ENCODE measurements at places on chromosomes 5 and 9. TPM values are rescaled to one million over a fixed set of nuclear protein-coding genes. Genes with fewer than 3 reads are reported as not detected.

GRCh38 chr9:132888151-132888550 lies 9.5 kb downstream of the SPACA9 start:
- no peak overlapping the region for H3K4me3 ChIP-seq
- H3K36me3 ChIP-seq, result no peaks in the 10 kb centered on the region

GRCh38 chr5:138352722-138353559 lies 456 bp downstream of the KDM3B start:
- peaks cover 11% of the 10 kb centered on the region for H3K4me1 ChIP-seq
- H3K4me3 ChIP-seq, result peak overlapping the region; percentile 94
- no peaks in the 10 kb centered on the region for H3K36me3 ChIP-seq
- peak; percentile 68 for DNase-seq
- peak overlapping the region; percentile 97 for H3K27ac ChIP-seq
- no peaks in the 10 kb centered on the region for H3K27me3 ChIP-seq

GRCh38 chr5:172886974-172887501 lies 53.0 kb downstream of the ERGIC1 start:
- no peaks in the 10 kb centered on the region for H3K27me3 ChIP-seq
- no peaks in the 10 kb centered on the region for H3K36me3 ChIP-seq
- no peaks in the 10 kb centered on the region for H3K4me1 ChIP-seq
- H3K4me3 ChIP-seq, result no peak overlapping the region
- 0 out of 2 replicates have a peak overlapping the region, but pooled peaks have one; percentile 45 for H3K27ac ChIP-seq
- DNase-seq, result no peak

GRCh38 chr9:33425128-33425533 lies 22.3 kb downstream of the AQP3 start:
- no peak overlapping the region for H3K4me3 ChIP-seq
- no peaks in the 10 kb centered on the region for H3K36me3 ChIP-seq
- DNase-seq, result no peak
- no peaks in the 10 kb centered on the region for H3K27me3 ChIP-seq

GRCh38 chr5:154523709-154524108 lies 45.7 kb upstream of the HAND1 start:
- peaks cover 24% of the 10 kb centered on the region for H3K27me3 ChIP-seq
- peaks cover 14% of the 10 kb centered on the region for H3K4me1 ChIP-seq
- H3K27ac ChIP-seq, result no peak overlapping the region
- no peaks in the 10 kb centered on the region for H3K36me3 ChIP-seq
- H3K4me3 ChIP-seq, result no peak overlapping the region
- no peak for DNase-seq

DNA sequence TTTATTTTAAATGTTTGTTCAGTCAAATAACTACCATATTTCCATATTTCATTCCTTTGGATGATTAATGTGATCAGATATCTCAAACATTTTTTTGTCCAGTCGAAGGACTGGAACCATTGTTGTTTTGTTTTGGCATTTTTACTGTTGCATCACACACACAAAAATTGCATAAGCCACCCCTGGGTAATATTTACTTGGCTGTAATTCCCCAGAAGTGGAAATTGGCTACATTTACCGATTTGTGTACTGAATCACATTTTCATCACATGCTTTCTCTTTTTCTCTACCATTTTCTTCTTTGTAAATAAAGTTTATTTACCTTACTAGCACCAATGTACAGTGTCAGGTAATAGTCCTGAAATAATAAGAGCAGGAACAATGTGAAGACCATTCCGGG lies 1729.7 kb upstream of the WWC1 start:
- no peak overlapping the region for H3K27ac ChIP-seq
- no peaks in the 10 kb centered on the region for H3K27me3 ChIP-seq
- H3K4me1 ChIP-seq, result peaks cover 8% of the 10 kb centered on the region

GRCh38 chr5:180696116-180696515 lies 43.7 kb downstream of the OR2Y1 start:
- no peak overlapping the region for H3K27ac ChIP-seq
- no peak for DNase-seq

DNA sequence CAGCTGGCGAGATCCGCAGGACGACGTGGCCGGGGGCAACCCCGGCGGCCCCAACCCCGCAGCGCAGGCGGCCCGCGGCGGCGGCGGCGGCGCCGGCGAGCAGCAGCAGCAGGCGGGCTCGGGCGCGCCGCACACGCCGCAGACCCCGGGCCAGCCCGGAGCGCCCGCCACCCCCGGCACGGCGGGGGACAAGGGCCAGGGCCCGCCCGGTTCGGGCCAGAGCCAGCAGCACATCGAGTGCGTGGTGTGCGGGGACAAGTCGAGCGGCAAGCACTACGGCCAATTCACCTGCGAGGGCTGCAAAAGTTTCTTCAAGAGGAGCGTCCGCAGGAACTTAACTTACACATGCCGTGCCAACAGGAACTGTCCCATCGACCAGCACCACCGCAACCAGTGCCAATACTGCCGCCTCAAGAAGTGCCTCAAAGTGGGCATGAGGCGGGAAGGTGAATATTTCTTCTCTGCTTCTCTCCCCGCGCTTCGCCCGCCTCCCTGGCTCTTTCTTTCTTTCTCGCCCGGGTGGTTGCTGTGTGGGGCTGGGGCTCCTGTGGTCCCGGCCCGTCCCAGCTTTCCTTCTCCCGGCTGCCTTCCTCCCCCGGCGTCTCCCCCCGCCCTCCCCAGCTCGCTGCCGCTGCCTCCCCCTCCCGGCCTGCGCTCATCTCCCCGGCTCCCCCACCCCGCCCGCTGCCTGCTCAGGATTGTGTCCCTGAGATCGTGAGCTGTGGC lies 2.2 kb downstream of the NR2F1 start:
- peaks cover 95% of the 10 kb centered on the region for H3K27me3 ChIP-seq
- no peaks in the 10 kb centered on the region for H3K36me3 ChIP-seq
- H3K4me3 ChIP-seq, result peak overlapping the region; percentile 47
- peaks cover 37% of the 10 kb centered on the region for H3K4me1 ChIP-seq
- peak; percentile 67 for DNase-seq

DNA sequence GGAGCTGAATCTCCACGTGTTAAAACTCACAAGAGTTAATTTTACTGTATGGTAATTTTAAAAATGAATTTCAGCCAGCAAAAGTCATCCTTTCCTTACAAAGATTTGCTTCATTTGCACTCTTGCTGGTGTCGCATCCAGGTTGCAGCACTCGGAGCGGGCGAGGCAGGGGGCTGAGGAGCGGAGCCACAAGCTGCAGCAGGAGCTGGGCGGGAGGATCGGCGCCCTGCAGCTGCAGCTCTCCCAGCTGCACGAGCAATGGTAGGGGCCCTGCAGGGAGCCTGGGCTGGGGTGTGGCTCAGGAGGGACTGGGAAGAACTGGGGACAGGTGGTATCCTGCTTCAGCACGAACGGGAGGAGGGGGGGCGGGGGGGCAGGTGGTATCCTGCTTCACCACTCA lies 27.1 kb downstream of the HNRNPH1 start:
- no peaks in the 10 kb centered on the region for H3K4me1 ChIP-seq
- H3K4me3 ChIP-seq, result no peak overlapping the region
- H3K36me3 ChIP-seq, result peaks cover 51% of the 10 kb centered on the region
- no peaks in the 10 kb centered on the region for H3K27me3 ChIP-seq
- no peak for DNase-seq

GRCh38 chr9:11749396-11749795 lies 943.8 kb upstream of the TYRP1 start:
- no peak overlapping the region for H3K4me3 ChIP-seq
- no peaks in the 10 kb centered on the region for H3K27me3 ChIP-seq
- H3K27ac ChIP-seq, result no peak overlapping the region
- no peaks in the 10 kb centered on the region for H3K36me3 ChIP-seq
- H3K4me1 ChIP-seq, result no peaks in the 10 kb centered on the region

- H3K4me3 ChIP-seq, result no peak overlapping the region
- H3K27ac ChIP-seq, result no peak overlapping the region
- H3K27me3 ChIP-seq, result no peaks in the 10 kb centered on the region
- H3K4me1 ChIP-seq, result no peaks in the 10 kb centered on the region
Observed at GRCh38 chr9:124342776-124343485, 72.3 kb downstream of the PSMB7 start.

- H3K4me1 ChIP-seq, result peaks cover 3% of the 10 kb centered on the region
- H3K27ac ChIP-seq, result no peak overlapping the region
- H3K27me3 ChIP-seq, result no peaks in the 10 kb centered on the region
- no peak for DNase-seq
- H3K36me3 ChIP-seq, result no peaks in the 10 kb centered on the region
Observed at GRCh38 chr5:139549162-139549894, 11.8 kb upstream of the UBE2D2 start.

GRCh38 chr9:25658571-25658970 lies 19.7 kb downstream of the TUSC1 start:
- H3K27me3 ChIP-seq, result no peaks in the 10 kb centered on the region
- H3K27ac ChIP-seq, result no peak overlapping the region
- H3K36me3 ChIP-seq, result no peaks in the 10 kb centered on the region
- peaks cover 8% of the 10 kb centered on the region for H3K4me1 ChIP-seq
- no peak for DNase-seq
- no peak overlapping the region for H3K4me3 ChIP-seq

DNA sequence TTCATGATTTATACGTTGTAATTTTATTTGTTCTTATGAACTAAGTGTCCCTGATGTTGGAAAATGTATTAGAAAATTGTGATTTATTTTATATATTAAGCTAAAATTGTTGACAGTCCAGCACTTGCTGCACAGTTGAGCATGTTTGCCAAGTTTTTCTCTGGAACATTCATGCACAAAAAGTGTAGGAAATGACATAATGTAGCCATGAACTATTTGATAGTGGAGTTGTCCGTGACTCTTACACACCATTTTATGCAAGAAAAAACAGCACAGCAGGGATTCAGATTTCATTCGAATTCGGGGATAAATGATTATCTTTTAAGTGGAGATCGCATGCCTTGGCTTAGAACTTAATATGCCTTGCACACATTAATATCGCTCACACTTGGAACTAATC lies 708.6 kb upstream of the WWC1 start:
- H3K36me3 ChIP-seq, result no peaks in the 10 kb centered on the region
- no peak overlapping the region for H3K27ac ChIP-seq

DNA sequence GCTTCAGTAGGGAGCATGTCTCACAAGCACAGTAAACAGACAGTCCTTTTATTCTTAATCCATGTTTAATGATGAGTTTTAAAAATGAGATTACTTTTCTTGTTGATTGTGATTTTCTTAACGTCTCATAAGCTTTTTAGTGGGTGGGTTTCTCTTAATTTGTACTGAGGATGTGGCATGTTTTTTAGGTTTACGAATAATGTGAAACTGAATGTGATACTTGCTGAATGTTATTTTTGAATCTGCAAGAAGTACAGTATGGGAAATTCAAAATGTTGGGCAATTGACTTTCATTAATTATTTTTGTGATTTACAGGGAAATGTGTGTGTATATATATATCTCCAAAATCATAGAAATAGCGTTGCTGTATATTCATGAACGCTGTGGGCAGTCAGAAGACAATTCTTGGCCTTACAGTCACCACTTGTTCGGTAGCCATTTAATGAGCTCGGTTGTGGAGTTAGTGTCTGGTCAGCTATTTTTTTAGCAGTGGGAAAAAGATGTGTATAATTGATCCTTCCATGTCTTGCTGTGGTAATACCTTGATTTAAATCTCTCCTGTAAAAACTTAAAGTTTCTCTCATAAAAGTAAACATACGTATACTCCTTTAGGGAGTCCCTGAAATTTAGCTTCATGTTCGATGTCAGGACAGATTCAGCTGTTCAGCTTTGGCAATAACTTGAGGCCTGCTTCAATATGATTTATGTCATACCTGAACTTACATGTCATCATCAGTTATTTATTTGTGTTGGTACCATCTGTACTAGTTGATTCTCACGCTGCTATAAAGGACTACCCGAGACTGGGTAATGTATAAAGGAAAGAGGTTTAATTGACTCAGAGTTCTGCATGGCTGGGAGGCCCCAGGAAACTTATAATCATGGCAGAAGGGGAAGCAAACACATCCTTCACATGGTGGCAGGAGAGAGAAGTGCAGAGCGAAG lies 15.0 kb downstream of the ICE1 start:
- H3K27ac ChIP-seq, result no peak overlapping the region
- H3K27me3 ChIP-seq, result no peaks in the 10 kb centered on the region
- H3K4me1 ChIP-seq, result no peaks in the 10 kb centered on the region

ADRA1B gene
- total RNA-seq, result not detected

FGF18 gene
- total RNA-seq, result not detected

CEL gene
- total RNA-seq, result 1.0 TPM

OR1J2 gene
- not detected for total RNA-seq

ANKRD31 gene
- total RNA-seq, result 0.59 TPM

NCS1 gene
- 34.3 TPM for total RNA-seq

IFNK gene
- not detected for total RNA-seq

F2RL1 gene
- total RNA-seq, result 27.1 TPM

PCDHB16 gene
- 2.4 TPM for total RNA-seq

THBS4 gene
- total RNA-seq, result 23.2 TPM

GABRG2 gene
- 3.5 TPM for total RNA-seq

Data from GM23338 (cell line).